ENCODE measurements at places on chromosomes 3 and 15.

- DNase-seq, result no peak
Measured at GRCh38 chr15:34243226-34243625, 18.4 kb downstream of the EMC4 start.

GRCh38 chr15:46622851-46623250, 988.0 kb downstream of the SQOR start:
- no peak for DNase-seq

- no peak for DNase-seq
Measured at GRCh38 chr15:52417957-52418356, 110.7 kb downstream of the MYO5A start.

DNA sequence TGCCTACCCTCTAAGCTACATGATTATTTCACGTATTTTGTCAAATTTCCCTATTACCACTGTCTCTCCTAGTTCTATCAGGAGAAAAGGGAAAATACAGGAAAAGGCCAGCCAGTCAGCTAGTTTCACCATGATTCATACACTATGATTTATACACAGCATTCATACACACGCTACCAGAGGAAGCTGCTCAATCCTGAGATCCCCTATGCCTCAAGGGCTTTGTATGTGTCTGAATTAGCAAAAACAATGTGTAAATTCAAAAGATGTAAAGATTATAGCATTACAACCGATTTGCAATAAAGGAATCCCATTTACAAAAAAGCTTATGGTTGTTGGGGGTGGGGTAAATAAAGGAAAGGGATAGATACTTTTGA, 3.1 kb upstream of the ACKR4 start:
- no peak for DNase-seq

DNA sequence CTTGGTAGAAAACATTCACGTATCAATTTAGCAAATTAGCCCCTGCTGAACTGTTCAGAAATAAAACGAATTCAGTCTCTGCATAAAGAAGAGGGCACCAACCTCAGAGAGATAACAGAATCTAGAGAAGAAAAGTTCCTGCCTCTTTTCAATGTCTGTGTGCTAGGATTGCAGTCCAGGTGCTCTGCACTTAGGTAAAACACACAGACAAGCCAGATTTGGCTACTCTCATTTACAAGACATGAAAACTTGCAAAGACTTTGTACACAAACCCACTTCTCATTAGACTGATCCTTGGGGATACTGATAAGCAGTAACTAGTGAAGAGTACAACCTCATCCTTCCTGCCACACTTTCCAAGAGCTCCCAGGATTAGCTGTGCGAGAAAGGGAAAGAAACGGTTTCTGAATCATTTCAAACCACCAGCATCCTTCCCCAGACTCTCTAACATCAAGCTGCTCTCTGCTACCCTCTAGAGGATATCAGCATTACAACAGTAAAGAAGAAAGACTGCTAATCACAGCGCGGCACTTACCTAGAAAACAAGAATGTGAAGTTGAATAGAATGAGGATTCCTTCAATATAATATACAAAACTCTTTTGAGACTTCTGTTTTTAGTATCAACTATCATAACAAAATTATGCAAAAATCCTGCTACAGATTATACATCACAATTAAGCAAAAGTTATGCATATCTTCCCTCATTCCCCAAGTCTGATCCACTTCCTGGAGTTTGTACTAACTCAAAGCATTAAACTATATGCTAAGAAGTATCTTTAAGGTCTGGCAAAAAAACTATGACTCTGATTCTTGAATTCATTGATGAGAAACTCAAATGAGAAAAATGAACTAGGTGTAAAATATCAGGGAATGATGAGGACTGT, 306.4 kb downstream of the MAGI1 start:
- DNase-seq, result peak; percentile 83

- DNase-seq, result no peak
Measured at GRCh38 chr15:80942746-80943565, 46.7 kb downstream of the MESD start.

DNA sequence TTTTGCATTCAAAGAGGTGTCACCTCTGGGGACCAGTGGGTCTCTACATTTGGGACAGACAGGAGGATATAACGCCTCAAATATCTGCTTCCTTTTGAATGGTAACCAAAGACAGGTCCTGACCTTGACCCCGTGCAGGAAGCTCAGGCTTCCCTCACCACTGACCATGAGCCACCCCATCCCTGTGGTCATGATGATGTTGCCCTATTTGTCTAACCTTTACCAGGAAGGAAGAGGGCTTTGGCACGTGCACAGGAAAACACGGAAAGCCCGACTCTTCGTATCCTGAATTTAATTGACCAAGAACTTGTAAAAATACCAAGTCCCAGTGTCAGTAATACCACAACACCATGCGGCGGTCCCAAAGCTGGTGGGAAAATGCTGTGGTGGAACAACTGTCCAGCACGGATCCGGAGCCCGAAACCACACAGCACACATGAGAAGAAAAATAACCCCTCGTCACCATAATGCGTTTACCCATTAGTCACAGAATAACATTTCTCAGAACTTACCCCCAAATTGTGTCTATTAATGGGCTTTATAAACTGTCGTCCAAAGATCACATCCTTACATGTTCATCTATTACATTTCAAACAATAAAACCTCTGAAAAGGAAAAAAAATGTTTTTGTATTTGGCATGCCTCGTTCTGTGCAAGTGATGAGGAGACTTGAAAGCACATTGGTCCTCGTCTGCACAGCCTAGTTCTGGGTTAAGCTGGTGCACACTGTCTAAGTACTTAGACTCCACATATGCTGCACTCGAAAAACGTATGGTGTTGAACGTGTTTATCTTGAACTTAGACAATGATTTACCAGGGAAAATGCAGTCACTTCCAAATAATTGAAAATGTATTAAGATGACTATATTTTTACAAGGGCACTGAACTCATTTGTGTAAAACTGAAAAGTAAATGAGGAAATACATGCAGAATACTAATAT, 118.9 kb upstream of the IGF1R start:
- DNase-seq, result no peak

- DNase-seq, result no peak
Measured at GRCh38 chr3:183695569-183696364, 1.8 kb upstream of the YEATS2 start.

- no peak for DNase-seq
Measured at GRCh38 chr3:185363662-185364203, 797 bp downstream of the MAP3K13 start.

- DNase-seq, result no peak
Measured at GRCh38 chr3:102089904-102090720, 240.8 kb downstream of the NFKBIZ start.

DNA sequence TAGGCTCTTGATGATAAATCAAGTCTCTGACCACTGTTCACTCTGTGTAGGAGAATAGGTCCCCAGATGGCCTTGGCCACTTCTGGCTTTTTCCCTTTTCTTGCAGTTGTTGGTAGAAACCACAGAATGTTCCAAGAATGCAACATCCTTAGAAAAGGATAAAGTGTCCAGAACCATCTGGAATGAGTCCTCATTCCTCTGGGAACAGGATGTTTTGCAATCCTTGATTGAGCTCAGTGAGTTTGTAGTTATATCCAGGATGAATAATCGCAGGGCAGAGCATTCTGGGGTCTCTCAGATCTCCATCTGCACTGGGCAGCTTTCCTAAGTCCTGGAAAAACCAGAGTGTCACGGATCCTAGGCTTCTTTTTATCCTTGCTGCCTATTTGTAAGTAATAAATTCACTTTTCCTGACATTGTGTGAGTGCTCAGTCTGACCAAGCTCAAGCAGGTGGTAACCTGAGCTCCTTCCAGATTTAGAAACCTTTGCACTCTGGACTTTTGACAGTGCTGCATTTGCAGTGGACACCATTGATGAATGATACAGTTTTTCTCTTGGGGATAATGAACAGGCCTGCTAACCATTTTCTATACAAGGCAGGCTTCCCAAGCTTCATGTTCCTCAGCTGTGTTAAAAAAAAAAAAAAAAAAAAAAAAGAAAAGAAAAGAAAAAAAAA, 1028.6 kb downstream of the OTOL1 start:
- DNase-seq, result no peak

- DNase-seq, result no peak
Measured at GRCh38 chr3:188220988-188221818, 67.2 kb downstream of the LPP start.

DNA sequence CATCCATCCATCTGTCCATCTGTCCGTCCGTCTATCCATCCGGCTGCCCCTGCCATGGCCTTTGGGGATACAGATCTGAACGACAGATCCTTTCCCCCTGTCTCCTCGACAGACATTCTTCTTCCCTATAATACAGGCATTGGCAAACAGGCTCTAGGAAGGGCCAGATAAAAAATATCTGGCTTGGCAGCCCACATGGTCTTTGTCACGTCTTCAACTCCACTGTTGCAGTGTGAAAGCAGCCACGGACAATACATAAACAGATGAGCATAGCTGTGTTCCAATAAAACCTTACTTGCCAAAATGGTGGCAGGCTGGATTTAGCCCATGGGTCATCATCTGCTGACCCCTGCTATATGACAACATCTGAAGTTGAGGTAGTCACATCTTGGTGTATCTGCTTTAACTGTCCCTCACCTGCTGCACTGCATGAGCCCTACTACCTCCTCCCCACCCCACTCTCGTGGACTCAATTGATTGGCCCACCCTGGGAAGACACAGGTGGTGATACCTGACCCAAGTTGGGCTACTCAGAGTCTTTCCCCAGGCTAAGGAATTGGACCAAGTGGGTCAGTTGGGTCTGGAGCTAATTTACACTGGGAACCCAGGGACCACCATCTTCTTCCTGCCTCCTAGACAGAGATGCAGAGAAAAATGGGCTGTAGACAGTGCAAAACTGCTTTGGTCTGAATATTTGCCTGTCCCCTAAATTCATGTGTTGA, 128.4 kb upstream of the SMAD3 start:
- no peak for DNase-seq

DNA sequence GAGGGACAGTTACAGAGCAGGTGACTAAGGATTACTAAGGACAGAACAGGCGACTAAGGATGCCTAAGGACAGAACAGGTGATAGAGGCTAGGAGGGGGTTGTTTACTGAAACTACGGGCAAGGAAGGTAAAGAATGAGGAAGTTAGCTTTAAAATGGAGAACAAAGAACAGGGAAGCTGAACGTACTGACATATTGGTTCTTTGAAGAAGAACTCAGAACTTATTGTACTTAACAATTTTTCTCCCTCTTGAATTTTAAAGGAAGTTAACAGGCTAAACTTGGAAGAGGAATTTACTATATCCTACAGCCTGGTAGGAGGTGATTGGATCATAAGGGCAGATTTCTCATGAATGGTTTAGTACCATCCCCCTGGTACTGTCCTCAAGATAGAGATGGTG, 290.2 kb downstream of the SHQ1 start:
- no peak for DNase-seq

DNA sequence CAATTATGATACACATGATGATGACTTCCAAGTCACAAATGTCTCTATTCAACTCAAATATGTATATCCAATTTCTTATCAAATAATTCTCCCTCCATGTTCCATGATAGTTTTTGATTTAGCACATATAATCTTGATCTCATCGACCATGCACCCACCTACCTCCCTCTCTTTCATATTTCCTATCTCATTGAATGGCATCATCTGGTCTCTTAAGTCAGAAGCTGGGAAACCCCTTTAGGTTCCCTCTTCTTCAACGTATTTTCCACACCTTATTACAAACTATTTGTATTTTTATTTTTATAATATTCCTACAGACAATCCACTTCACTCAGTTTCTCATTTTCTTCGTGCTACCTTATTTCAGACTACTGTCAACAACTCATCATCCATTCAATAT, 56.9 kb upstream of the DPH6 start:
- DNase-seq, result no peak

GRCh38 chr3:59381282-59381681, 331.5 kb upstream of the CFAP20DC start:
- DNase-seq, result no peak

GRCh38 chr3:123791417-123791816, 92.7 kb downstream of the MYLK start:
- no peak for DNase-seq

DNA sequence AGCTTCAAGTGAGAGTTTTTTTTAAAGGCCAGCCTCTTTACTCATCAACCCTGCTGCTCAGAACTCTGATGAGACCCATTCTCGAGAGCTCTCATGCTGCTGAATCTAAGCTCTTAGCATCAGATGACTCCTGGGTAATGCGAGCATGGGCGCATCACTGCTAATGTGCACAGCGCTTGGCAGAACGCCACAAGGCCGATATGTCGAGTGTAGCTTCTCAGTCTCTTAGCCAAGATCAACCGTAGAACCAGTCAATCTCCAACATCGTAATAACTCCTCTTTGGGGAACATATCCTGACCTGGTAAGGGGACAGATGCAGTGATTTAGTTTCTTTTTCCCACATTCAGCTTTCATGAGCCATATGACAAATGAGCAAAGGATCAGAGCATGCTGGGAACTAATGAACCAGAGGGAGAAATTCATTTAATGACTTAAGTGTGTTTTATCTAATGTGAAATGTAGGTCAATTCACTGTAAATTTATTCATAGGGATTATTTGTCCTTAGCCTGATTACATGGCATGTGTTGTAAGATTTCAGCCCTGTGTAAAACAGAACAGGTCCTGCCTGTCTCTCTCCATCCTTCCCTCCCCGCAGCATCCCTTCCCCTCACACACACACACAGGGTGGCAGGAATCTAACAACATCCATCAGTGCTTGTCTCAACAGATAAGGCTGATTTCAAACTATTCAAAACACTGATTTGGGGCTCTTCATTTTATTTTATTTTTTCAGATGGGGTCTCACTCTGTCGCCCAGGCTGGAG, 195.4 kb upstream of the C2CD4B start:
- DNase-seq, result no peak

DNA sequence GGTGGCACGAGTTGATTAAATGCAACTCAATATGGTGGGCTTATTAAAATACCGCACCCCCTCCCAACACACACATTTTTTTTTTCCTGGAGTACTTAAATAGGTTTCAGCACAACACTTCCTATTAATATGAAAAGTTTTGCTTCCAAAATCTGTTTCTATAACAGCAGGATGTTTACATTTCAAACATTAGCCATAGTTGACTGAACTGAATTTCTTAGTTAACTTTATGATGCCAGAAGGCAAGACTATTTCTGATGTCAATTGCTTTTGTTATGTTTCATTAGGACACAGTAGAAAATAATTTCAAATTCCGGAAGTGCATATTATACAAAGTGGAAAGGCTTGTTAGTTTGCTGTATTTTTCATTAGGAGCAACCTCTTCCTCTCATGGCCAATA, 104.7 kb downstream of the UACA start:
- no peak for DNase-seq

DNA sequence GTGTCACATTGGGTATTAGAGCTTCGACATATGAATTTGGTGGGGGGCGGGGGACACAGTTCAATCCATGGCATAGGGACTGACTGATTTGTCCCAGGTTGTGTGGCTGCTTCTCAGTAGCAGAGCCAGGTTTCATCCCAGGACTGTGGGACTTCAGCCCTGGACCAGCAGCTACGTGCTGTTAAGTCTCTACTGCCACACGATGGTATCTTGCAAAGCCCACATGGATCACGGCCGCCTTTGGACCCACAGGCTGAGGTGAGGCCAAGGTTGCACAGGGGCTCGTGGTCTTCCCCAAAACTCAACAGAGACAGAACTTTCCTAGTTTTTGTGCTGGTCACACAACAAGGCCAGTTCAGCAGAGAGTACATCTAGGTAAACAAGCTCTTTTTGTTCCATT, 97.4 kb downstream of the LRRK1 start:
- no peak for DNase-seq

GRCh38 chr15:34275721-34276120, 50.9 kb downstream of the EMC4 start:
- no peak for DNase-seq

- DNase-seq, result no peak
Measured at GRCh38 chr3:19065027-19065426, 83.3 kb upstream of the KCNH8 start.

GRCh38 chr3:72593881-72594397, 254.3 kb downstream of the SHQ1 start:
- DNase-seq, result no peak

All from hippocampal formation (tissue), 2 donors.